Neural crest cell (in vitro differentiated cells): ENCODE measurements at places on chromosomes 4 and X. TPM values are rescaled to one million over a fixed set of nuclear protein-coding genes. Genes with fewer than 3 reads are reported as not detected.

The RAI2 gene
- total RNA-seq, result 0.63 and 0.77 TPM in 2 replicates

The CFP gene
- 1.6 and 1.7 TPM in 2 replicates for total RNA-seq

The ITIH6 gene
- 0.05 and 0.30 TPM in 2 replicates for total RNA-seq

The MAGEA2B gene
- not detected in 2 replicates for total RNA-seq

The TRIM61 gene
- total RNA-seq, result 0.19 and 0.27 TPM in 2 replicates

The IL21 gene
- total RNA-seq, result not detected in 2 replicates

The SLC9B1 gene
- total RNA-seq, result 1.7 and 2.0 TPM in 2 replicates

The AWAT2 gene
- not detected in 2 replicates for total RNA-seq

The ARHGAP6 gene
- 2.3 and 2.7 TPM in 2 replicates for total RNA-seq

The ARR3 gene
- not detected in 2 replicates for total RNA-seq

The TMEM185A gene
- 28.5 and 29.0 TPM in 2 replicates for total RNA-seq

The VSIG1 gene
- not detected in 2 replicates for total RNA-seq

The SPANXA1 gene
- not detected in 2 replicates for total RNA-seq

The TLR2 gene
- 0.28 and 0.71 TPM in 2 replicates for total RNA-seq

DNA sequence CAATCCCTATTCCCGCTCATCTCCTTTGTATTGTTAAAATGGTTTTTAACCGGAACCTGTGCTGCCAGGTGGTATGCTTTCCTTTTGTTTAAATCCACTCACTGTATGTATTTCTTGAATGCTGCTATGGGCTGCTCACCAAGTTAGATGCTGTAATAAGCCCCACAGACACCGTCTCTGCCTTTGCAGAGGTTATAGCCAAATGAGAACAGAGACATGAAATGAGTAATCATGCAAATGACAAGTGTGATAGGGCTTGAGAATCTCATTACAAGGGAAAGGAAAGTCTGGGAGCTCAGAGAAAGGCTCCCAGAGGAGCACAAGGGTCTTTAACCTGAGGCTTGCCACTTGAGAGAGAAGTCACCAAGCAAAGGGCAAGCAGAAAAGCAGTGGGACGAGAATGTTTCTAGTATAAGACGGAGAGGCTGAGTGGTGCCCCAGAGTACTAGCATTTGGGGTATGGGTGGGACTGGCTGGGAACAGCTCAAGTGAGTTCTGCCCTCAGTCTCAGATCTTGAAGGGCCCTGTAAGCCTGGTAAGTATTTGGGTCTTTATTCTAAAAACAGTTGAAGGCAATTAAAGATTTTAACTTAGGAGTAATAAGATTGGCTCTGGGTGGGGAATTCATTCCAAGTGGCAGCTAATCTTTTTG lies 110.8 kb upstream of the H2AZ1 start:
- DNase-seq, result no peak

- no peak for DNase-seq
These were observed 10.4 kb downstream of the CORIN start for GRCh38 chr4:47827343-47828047.

DNA sequence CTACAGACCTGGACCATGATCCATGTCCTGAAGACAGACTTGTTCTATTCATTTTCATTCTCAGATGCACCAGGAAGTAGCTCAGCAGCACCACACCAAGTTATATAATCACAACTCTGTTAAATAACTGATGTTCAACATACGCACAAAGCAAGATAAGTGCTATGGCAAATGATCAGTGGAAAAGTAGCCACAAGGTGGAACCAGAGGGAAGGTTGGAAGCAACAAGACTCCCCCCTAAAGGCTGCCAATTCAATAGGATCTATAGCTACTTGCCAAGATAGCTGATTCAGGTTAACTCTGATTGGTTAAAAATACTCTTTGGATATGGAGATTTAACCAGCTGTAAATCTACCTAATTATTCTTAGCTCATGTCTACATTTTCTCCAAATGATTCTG lies 23.7 kb upstream of the FAM47B start:
- DNase-seq, result peak; percentile 2

DNA sequence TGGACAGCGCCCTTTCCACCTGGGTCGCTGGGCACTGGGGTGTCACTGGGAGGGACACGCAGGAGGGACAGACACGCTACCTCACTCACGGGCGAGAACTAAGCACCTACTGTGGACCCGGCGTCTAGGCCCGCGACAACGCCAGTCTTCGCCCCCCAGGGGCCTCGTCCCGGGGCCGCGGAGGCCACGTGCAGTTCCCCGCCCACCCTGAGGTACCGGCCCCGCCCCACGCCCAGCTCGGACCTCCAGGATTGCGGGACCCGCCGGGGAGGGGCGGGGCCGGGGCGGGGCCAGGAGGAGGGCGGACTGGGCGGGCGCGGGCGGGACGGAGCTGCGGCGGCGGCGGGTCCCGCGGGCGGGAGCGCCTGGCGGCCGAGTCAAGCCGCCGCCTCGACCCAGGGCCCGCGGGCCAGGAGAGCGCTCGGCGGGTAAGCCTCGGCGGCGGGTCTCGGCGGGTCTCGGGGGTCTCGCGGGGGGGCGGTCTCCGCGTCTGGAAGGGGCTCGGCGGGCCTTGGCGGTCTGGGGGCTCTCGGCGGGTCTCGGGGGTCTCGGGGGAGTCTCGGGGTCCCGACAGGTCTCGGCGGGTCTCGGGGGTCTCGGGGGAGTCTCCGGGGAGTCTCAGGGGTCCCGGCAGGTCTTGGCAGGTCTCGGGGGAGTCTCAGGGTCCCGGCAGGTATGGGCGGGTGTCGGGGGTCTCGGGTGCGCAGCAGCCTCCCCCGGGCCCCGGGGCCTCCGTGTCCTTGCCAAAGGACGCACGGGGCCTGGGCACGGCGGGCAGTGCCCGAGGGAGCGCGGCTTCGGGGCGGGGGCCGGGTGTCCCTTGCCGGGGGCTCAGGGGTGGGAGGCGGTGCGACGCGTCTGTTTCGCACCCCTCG lies at the start of gene SH3BP2:
Gene SH3BP2, plus strand, starts transcription at position 375 of the 875 bp plus-strand sequence. CDS start 27,533 bp downstream, outside the sequence.
- peak; percentile 60 for DNase-seq

- DNase-seq, result no peak
These were observed 28.1 kb upstream of the FRMPD3 start for GRCh38 chrX:107421337-107421861.

- no peak for DNase-seq
These were observed 211.5 kb upstream of the MID1 start for GRCh38 chrX:10831716-10832502.

DNA sequence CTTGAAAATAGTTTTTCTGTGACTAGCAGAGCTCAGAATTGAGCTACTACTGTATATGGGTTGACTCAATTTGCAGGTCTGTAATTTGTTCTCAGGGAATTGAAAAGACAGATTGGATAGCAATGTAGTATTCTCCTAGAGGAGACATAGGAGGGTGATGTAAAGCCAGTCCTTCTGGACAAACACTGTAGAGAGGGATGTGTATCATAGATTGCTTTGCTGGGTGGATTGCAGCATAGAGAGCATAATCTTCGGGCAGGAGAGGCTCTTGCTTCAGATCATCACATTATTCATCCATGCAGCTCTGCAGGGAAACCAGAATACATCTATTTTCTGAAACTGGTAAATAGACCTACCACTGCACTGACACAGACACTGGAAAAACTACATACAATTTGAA lies 1110.5 kb downstream of the RAPGEF2 start:
- DNase-seq, result no peak

- no peak for DNase-seq
These were observed 3.2 kb downstream of the FGF16 start for GRCh38 chrX:77450415-77450814.

- no peak for DNase-seq
These were observed 2.4 kb downstream of the CORIN start for GRCh38 chr4:47835494-47835893.

- DNase-seq, result no peak
These were observed 58.2 kb downstream of the WDR17 start for GRCh38 chr4:176123710-176124407.

- DNase-seq, result no peak
These were observed 8.8 kb upstream of the ENAM start for GRCh38 chr4:70619778-70620177.

DNA sequence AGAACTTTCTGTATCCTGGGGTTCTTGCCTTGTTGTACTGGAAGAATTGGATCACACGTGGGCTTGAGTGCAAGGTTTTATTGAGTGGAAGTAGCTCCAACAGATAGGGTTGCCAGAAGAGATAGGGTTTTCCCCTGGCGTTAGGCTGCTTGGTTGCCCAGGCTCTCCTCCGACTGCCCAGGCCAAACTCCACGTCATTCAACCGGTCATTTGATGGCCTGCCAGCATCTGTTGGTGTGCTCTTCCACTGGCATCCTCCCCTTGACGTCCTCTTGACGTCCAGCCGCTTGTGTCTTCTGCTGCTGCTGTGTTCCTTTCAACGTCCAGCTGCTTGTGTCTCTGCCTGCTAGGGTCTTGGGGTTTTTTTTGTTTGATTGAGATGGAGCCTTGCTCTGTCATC lies 340.3 kb upstream of the ZCCHC13 start:
- no peak for DNase-seq

- no peak for DNase-seq
These were observed 7.3 kb upstream of the RAB9B start for GRCh38 chrX:103839404-103839803.

DNA sequence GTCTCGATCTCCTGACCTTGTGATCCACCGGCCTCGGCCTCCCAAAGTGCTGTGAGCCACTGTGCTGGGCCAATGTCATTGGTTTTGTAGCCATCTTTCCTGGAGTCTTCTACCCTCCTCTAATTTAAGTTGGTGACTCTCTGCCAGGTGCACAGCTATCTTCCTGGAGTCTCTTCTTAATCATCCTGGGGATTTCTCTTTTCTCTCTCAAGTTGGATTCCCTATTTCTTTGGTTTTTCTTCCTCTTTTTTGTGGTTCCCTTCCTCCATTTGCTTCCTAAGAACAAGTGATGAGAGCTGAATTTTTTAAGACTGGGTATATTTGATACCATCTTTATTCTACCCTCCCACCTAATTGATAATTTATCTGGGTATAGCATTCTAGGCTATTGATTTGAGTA lies 113.8 kb downstream of the SYNPO2 start:
- DNase-seq, result no peak

- DNase-seq, result no peak
These were observed 209.8 kb upstream of the NDST4 start for GRCh38 chr4:115323106-115323707.

DNA sequence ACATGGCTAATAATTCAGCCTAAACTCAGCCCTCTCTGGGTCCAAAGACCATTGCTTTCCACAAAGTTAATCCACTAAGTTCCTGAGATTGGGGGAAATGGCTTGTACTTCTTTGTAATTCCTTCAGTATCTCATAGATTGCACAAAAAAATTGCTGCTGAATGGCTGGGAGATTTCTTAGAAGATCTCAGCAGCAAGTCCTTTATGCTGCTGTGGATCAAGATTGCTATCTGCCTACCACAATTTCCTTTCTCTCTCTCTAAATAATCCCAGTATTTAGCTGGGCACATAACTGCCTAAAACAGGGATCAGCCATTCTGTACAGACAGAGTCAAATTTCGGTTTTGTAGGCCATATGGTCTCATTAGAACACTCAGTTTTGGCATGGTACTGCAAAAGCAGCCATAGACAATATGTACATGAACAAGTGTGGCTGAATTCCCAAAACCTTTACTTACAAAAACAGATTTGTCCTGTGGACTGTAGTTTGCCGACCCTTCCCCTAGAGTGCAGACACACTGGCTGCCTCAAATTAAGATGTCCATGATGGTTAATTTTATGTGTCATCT lies 18.5 kb upstream of the HOPX start:
- no peak for DNase-seq

DNA sequence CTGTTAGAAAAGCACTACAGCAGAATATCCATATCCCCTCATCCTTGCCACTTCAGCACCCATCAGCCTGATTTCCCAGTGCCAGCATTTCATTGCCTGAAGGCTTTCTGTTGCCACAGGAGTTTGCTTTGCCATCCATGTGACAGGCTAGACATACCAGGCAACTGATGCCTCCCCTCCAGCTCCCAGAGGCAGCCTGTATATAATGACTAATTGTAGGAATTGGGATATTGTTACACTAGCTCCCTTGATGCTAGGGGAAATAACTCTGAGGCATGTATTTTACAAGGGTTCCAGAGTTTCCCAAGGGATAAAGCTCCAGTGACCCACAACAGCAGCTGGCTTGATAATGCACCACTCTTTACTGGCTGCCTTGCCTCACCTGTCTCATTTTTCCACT lies 608.0 kb upstream of the FTHL17 start:
- no peak for DNase-seq

- no peak for DNase-seq
These were observed 214.6 kb downstream of the PTTG2 start for GRCh38 chr4:38174801-38175200.

- DNase-seq, result no peak
These were observed 38.3 kb downstream of the SHROOM2 start for GRCh38 chrX:9824554-9824953.

- no peak for DNase-seq
These were observed 57.4 kb downstream of the DCK start for GRCh38 chr4:71050809-71051208.

GRCh38 chrX:153245288-153245731 lies 66.2 kb downstream of the MAGEA1 start:
- DNase-seq, result peak; percentile 2
